ENCODE measurements at places on chromosomes 11 and 22. TPM values are rescaled to one million over a fixed set of nuclear protein-coding genes. Genes with fewer than 3 reads are reported as not detected.

DNA sequence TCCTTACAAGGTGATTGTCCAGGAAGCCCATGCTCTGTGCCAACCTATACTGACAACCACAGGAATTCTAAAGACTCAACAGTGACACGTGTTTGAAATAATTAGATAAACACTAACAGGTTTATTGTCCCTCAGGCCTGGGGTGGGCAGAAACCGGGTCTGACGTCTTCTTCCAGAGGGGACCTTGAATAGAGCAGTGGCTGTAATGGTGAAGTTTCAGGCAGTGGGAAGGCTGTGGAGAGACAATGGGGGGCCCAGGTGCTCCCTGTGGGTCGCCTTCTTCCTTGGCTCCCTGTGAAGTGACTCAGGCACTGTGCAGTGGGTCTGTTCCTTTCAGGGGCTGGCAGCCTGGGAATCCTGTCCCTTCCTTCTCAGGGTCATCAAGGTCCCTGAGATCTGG, 54.6 kb downstream of the OTOG start:
- no peaks in the 10 kb centered on the region for H3K4me1 ChIP-seq
- H3K27ac ChIP-seq, result no peak overlapping the region

- H3K36me3 ChIP-seq, result no peaks in the 10 kb centered on the region
- DNase-seq, result peak; percentile 34
- H3K27me3 ChIP-seq, result no peaks in the 10 kb centered on the region
- no peak overlapping the region for H3K27ac ChIP-seq
Measured at GRCh38 chr11:1437500-1437899, 47.8 kb downstream of the BRSK2 start.

GRCh38 chr22:44623771-44624510, 78.1 kb upstream of the PRR5 start:
- H3K4me3 ChIP-seq, result no peak overlapping the region
- peaks cover 15% of the 10 kb centered on the region for H3K27me3 ChIP-seq
- DNase-seq, result no peak
- H3K4me1 ChIP-seq, result no peaks in the 10 kb centered on the region
- H3K27ac ChIP-seq, result no peak overlapping the region
- no peaks in the 10 kb centered on the region for H3K36me3 ChIP-seq

GRCh38 chr11:56624661-56625110, 10.0 kb upstream of the OR5M1 start:
- H3K27me3 ChIP-seq, result peaks cover 4% of the 10 kb centered on the region
- peak; percentile 70 for DNase-seq
- H3K4me1 ChIP-seq, result no peaks in the 10 kb centered on the region

- peaks cover 38% of the 10 kb centered on the region for H3K36me3 ChIP-seq
- no peak overlapping the region for H3K27ac ChIP-seq
- no peak overlapping the region for H3K4me3 ChIP-seq
Measured at GRCh38 chr11:130096823-130097222, 27.1 kb downstream of the APLP2 start.

DNA sequence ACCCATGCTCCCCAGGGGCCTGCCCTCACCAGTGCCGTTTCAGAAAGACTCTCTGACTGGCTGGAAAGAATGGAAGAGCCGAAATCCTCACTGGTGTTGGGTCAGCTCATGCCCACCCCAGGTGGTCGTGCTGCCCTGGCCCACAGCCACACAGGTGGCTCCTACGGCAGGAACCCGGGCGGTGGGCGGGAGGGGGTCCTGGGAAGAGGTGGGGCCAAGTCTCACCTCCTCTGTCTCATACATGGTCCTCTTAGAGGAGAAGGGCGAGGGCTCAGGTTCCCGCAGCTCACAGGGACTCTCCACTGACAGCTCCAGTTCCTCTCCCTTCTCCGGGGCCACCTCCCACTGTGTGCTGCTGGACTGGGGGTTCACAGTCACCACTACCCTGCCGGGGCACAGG, 8.2 kb downstream of the ATG2A start:
- H3K4me1 ChIP-seq, result no peaks in the 10 kb centered on the region
- no peak overlapping the region for H3K27ac ChIP-seq
- no peaks in the 10 kb centered on the region for H3K27me3 ChIP-seq

YPEL1 gene
- 0.39 TPM for total RNA-seq

MAJIN gene
- total RNA-seq, result not detected

DNA sequence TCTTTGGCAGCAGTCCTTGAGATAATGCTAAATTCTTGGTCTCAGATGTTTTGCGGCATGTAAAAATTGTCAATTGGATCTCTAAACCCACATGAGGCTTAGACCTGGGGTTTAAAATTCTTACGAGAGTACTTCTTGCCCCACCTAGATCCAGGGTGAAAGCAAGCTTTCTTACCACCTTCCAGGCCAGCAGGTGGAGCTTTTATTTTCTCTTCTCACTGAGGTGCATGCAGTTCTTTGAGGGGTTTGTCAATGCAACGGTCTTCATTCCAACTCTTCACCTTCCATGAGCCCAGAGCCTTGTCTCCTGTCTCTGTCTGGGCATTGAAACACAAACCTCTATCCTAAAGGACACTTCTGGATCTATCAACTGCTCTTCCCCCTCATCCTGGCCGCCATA, 154.1 kb downstream of the MYO18B start:
- peaks cover 2% of the 10 kb centered on the region for H3K27me3 ChIP-seq
- H3K4me3 ChIP-seq, result no peak overlapping the region
- no peaks in the 10 kb centered on the region for H3K4me1 ChIP-seq
- DNase-seq, result no peak
- H3K36me3 ChIP-seq, result peaks cover 4% of the 10 kb centered on the region

DNA sequence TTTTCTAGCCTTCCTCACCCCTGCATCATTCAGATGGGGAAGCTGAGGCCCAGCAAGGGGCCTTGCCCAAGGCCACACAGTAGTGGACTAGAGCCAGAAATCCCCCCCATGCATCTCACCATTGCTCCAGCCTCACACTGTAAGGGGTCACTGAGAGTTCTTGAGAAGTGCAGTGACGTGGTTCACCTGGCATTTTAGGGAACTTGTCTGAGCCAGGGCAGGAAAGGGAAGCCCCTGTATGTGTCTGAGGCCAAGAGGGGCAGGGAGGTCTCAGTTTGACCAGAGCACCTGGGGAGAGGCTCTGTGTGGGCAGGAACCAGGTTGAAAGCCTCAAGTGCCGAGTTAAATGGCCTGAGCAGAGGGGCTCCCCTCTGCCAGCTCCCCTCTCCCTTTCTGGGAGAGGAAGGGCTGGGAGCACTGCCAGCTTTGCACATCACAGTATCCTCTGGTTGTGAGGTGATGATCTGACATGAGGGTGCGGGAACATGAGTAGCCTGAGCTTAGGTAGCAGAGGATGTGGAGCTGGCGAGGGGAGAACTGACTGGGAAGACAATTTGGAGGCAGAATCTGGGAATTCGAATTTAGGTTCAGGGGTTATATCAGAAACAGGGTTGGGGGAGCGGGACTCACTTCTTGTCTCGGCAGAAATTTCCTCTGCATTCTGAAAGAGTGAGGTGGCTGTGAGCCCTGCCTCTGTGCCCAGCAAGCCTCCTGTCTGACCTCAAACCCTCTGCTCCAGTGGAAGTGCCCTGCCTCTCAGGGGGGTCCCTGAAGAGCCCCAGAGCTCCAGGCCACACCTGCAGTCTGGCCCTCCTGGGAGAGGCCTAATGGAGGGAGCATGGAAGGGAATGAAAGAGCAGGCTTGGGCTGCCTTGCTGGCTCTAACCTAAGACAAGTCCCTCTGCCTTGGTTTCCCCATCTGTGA, 14.6 kb downstream of the ARHGEF17 start:
- peaks cover 1% of the 10 kb centered on the region for H3K27me3 ChIP-seq
- H3K4me3 ChIP-seq, result peak overlapping the region; percentile 56
- peak overlapping the region; percentile 95 for H3K27ac ChIP-seq
- H3K4me1 ChIP-seq, result peaks cover 95% of the 10 kb centered on the region
- DNase-seq, result no peak
- peaks cover 32% of the 10 kb centered on the region for H3K36me3 ChIP-seq

NXPE4 gene
- not detected for total RNA-seq

DNA sequence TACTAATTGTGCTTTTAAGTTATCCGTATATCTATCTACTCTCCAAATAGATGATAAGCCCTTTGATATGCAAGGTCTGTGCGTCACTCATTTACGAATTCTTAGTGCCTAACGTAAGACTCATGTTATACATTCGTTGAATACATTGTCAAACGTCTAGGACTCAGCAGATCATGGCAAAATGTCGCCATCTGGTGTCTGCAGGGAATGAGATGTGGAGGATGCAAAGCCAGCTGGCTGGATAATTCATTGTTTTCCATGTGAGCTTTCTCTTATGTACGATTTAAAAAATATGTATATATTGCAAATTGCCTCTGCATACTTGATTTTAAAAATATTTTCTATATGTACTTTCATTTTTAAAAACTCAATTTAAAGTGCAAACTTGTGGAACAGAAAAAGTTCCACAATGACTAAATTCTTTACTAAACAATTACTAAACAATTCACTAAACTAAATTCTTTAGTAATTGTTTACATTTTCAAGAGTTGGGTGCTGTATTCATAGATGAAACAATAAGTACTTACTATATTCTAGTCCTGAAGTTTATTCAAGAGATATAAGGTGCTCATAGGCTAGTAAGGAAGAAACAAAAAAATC, 33.8 kb downstream of the ZNF202 start:
- H3K4me1 ChIP-seq, result peaks cover 7% of the 10 kb centered on the region
- peak; percentile 72 for DNase-seq
- H3K36me3 ChIP-seq, result no peaks in the 10 kb centered on the region
- peaks cover 25% of the 10 kb centered on the region for H3K27me3 ChIP-seq

GRCh38 chr22:37183432-37184379, 4.3 kb downstream of the C1QTNF6 start:
- H3K27ac ChIP-seq, result no peak overlapping the region
- peaks cover 34% of the 10 kb centered on the region for H3K4me1 ChIP-seq
- DNase-seq, result no peak
- no peak overlapping the region for H3K4me3 ChIP-seq
- no peaks in the 10 kb centered on the region for H3K36me3 ChIP-seq

DNA sequence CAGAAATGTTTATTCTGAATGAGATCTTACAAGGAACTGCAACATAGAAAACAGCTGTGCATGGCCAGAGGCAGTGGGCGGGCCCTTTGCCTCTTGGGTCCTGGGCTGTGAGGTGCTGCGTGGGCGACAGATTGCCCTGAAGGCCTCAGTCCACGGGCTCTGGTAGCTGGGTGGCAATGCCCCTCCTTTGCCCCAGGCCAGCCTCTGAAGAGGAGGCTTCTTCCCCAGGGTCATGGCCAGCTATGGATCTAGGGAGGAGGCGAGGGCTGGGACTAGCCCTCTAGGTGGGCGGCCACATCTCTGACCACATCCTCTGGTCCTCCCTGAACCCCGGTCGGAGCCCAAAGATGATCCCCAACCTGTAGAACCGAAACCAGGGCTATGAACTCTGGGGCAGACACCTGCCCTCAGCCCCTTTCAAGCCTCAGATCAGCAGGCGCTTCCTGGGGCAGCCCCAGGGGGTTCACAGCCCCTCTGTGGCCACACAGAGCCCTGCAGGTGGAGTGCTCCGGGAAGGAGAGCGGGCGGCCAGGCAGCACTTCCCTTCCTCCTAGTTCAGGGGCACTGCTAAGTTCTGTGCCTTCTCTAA, 6.6 kb upstream of the CDC42BPG start:
- H3K4me3 ChIP-seq, result no peak overlapping the region
- DNase-seq, result no peak
- peaks cover 23% of the 10 kb centered on the region for H3K36me3 ChIP-seq
- peaks cover 54% of the 10 kb centered on the region for H3K4me1 ChIP-seq
- H3K27ac ChIP-seq, result peak overlapping the region; percentile 77
- H3K27me3 ChIP-seq, result peaks cover 13% of the 10 kb centered on the region

DNA sequence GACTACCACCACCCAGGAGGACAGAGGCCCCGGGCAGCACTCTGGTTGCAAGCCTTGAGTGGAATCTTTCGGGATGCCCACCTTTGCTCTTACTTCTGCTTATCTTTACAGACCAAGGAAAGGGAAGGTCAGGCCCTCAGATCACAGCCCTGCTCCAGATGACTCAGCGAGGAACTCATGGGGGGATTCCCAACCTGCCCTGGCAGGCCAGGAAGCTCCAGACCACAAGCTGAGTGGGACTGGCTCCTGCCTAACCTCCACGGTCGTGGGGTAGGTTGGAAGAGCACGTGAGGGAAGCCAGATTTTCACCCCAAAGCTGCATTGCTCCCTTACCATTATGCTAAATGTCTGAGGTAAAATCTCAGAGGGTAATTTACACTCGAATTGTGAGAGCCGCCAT, 11.8 kb downstream of the TBC1D10A start:
- H3K36me3 ChIP-seq, result peaks cover 19% of the 10 kb centered on the region
- DNase-seq, result no peak
- no peak overlapping the region for H3K27ac ChIP-seq

DNA sequence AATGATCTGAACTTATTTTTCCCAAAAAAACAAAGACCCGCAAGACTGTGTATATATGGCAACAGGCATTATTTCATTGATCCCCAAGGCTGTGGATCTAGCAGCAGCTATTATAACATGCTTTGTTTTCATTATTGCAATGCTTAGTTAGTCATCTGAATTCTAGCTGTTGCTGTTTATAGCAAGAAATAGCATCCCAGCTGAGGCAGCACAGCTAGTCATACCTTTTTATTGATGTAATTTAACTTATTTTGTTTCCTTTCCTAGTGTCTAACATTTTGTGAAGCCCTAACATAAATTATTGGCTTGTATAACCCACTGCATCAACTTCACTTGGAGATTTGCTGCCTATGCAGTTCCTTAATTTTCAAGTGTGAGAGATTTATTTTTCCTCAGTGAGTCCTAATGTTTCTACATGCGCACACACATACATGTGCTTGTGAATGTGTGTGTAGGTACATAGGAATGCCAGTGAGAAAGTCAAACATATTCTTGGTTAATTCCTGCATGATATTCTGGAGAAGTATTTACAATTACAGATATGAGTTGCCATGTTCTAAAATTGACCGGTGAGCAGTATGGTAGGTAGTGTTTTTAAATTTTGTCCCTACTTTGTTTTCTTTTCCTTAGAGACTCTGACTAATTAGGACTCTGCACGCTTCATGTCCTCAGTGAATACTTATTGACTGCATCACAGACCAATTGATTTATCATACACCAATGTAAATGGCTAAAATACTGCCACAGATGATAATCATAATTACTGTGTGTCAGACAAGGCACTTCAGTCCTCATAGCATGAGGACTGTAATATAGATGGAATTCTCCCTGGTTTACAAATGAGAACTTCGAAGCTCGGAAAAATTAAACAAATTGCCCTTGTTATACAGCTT, 119.3 kb downstream of the WNT11 start:
- peaks cover 18% of the 10 kb centered on the region for H3K36me3 ChIP-seq
- DNase-seq, result peak; percentile 81
- H3K27me3 ChIP-seq, result no peaks in the 10 kb centered on the region

- H3K4me3 ChIP-seq, result no peak overlapping the region
- H3K36me3 ChIP-seq, result no peaks in the 10 kb centered on the region
- peaks cover 9% of the 10 kb centered on the region for H3K27me3 ChIP-seq
- H3K27ac ChIP-seq, result no peak overlapping the region
Measured at GRCh38 chr11:63042596-63042995, 27.0 kb upstream of the SLC22A8 start.

Measured in HFFc6 (cell line).